ENCODE measurements at places on chromosomes 16 and 17.

DNA sequence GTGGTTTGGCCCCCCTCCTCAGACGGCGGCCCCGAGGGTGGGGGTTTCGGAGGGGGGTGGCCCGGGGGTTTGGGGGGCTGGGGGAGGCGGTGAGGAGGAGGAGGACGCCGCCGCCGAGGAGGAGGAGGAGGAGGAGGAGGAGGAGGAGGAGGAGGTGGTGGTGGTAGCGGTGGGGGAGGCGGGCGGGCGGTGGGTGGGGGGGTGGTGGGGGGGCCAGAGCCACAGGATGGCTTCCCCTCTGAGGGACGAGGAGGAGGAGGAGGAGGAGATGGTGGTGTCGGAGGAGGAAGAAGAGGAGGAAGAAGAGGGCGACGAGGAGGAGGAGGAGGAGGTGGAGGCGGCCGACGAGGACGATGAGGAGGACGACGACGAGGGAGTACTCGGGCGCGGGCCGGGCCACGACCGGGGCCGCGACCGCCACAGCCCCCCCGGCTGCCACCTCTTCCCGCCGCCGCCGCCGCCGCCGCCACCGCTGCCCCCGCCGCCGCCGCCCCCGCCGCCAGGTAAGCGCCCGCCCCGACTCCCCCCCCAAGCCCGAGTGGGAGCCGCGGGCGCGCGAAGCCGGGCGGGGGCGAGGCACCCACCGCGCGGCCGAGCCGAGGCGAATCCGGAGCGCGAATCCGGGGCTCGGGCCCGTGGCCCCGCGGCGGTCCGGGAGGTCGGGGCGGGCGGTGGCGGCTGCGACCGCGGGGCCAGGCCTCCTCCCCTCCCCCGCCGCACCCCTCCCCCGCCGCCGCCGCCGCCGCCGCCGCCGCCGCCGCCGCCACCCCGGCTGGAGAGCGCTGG is 3.8 kb upstream of the CHD3 start:
- no peak for DNase-seq

- no peak for DNase-seq
These were observed 1.8 kb downstream of the CACNG3 start for GRCh38 chr16:24257958-24258357.

- no peak for DNase-seq
These were observed 204.2 kb downstream of the CA10 start for GRCh38 chr17:51954232-51954765.

- no peak for DNase-seq
These were observed 22.7 kb downstream of the CIBAR2 start for GRCh38 chr16:85089525-85089924.

- DNase-seq = no peak
These were observed 14.1 kb downstream of the HS3ST6 start for GRCh38 chr16:1903845-1904840.

DNA sequence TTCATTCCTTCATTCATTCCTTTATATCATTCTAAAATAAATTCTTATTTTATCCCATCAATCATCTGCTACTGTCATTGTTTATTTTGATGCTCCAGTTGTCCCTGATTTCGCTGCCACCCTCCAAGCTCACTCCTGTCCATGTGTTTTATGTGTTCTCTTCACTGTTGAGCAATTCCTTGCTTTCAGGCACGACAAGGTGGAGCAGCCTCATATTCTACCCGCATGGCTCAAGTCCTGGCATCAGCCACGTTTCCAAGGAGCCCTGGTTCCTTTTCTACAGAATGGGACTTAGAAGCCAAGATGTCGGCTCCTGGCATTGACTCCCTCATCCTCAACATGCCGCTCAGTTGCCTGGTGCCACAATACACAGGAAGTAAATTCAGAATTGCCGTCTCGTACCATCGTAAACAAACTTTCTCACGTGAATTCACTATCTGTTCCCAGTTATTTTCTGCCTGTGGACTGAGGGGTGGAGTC is 139.0 kb downstream of the RPTOR start:
- DNase-seq = no peak

DNA sequence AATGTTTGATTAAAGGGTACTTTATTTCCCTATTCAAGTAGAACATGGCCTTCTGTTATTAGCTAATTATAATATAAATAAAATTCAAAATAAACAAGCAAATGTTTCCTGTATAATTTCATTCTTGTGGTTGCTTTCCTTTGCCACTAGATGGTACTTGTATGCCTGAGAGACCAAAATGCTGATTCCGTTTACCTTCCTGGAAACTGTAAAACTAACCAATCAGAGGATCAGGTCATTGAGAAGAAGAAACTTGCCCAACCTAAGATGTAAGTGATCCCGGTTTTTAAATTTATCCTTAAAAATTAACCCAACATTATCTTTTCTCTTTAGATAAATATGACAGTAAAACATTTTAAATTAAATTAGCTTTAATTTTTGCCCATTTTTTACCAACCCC is 8.1 kb upstream of the ABCA5 start:
- no peak for DNase-seq

GRCh38 chr16:78770353-78771091 is 671.1 kb downstream of the WWOX start:
- DNase-seq = peak; percentile 79

- no peak for DNase-seq
These were observed 22.7 kb upstream of the STH start for GRCh38 chr17:45976391-45976754.

GRCh38 chr16:55687802-55688201 is 32.0 kb downstream of the SLC6A2 start:
- no peak for DNase-seq

DNA sequence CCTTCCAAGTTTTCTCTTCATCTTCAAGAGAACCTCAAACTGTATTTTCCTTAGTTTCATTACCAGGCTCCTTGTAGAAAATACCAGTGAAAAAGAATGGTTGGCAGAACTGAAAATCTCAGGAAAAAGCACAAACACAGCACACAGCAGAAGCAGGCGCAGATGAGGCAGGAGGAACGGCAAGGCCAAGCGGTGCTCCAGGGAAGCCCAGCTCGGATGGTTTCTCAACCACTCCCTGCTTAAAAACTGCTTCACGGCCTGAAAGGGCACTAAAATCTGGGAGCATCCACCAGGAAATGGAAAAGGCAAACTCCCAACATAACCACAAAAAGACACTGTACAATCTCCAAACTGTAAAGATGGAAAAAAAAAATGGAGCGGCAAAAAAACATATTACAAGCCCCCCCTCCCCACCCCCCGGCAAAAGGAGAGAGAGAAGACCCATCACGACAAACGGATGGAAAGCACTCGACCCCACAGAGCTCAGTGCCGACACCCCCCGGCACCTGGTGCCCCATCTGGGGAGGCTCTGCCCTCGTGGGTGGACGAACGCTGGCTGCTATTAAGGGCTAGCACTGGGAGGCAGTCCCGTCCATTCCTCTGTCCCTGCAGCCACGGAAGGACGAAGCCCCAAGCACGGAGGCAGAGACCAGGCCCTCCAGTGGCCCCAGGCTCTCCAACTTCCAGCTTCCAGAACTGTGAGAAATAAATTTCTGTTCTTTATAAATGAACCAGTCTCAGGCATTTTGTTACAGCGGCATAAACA is 127.5 kb downstream of the ZNF778 start:
- DNase-seq = no peak

DNA sequence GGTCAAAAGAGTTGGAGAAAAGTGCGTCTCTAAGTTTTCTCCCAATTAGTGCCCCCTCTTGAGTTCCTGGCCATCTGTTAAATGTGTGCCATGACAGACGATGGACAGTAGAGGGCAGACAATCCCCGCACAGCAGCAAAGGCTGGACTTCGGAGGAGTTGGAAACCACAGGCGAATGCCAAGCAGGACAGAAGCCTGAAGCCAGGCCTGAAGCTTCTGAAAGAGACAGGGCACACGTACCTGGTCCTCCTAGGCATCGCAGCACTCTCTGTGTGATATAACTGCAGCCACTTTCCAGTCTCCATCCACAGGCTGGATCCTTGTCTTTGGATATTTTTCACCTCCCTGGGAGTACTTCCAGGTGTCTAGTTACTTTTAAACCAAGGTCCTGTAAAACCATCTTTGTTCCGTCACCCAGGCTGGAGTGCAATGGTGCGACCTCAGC is 14.5 kb downstream of the C17orf100 start:
- DNase-seq = no peak

DNA sequence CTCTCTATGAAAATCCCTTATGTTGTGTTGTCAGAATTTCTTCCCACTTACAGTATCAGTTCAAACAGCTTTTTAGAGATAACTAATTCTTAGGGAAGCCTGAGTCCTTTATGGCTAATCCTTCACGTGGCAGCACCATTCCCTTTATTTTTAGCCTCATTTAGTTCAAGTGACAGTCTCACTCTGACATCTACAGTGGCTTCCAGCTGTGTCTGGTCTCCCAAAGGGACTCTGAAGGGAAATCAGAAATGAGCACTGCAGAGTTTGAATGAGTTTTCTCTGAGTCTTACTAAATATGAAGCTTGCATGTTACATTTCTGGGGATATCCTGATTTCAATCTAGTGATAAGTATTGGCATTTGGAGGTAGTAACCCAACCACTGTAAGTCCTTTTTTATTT is 1104.1 kb downstream of the CDH11 start:
- DNase-seq = no peak

GRCh38 chr17:67994817-67995569 is 1.3 kb downstream of the C17orf58 start:
- DNase-seq = no peak

DNA sequence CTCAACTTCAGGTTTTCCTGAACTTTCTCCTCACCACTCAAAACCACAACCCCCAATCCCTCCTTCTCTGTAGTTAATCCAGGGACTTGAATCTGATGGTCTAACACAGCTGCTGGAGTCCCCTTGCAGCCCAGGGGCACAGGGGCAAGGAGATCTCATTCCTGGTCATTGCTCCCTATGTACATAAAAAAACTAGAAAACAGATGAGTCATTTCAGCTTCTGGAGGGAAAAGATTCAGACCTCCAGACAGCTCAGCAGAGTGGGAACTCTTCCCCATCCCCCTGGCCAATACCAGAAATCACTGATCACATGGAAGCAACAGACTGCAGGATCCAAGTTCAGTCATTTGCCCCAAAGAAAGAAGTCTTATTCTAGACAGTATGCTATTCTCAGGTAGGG is 62.1 kb downstream of the DYNLRB2 start:
- DNase-seq = no peak

GRCh38 chr17:36609498-36609862 is 8.1 kb downstream of the MRM1 start:
- DNase-seq = no peak

- no peak for DNase-seq
These were observed 25.9 kb downstream of the HOXB1 start for GRCh38 chr17:48504953-48505352.

DNA sequence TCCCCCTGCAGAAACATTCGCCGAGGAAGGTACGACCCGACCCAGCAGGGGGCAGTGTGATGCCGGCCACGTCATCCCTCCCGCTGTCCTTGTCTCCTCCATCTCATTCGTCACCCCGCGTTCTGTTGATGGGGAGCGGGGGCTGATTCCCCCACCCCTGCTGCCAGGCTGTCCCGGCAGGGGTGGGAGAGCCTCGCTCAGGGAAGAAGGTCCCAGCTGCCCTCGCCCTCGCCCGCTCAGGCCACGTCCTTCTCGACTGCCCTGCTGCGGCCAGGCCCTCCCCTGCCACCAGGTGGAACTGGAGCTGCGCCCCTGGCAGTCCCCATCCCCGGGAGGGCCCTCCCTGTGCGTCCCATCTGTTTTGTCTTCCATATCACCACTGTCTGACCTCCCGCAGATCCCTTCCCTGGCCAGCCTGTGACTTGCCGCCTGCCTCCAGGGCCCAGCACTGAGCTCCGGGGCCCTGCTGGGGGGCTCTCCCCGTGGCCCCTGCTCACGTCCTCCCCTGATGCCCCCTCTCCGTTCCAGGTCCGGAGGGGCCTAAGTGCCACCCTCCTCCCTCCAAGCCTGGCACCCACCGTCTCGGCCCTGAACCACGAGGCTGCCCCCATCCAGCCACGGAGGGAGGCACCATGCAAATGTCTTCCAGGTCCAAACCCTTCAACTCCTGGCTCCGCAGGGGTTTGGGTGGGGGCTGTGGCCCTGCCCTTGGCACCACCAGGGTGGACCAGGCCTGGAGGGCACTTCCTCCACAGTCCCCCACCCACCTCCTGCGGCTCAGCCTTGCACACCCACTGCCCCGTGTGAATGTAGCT is 20.6 kb downstream of the ADAM11 start:
- DNase-seq = peak; percentile 69

- no peak for DNase-seq
These were observed 84.7 kb upstream of the ELAC2 start for GRCh38 chr17:13102477-13102876.

DNA sequence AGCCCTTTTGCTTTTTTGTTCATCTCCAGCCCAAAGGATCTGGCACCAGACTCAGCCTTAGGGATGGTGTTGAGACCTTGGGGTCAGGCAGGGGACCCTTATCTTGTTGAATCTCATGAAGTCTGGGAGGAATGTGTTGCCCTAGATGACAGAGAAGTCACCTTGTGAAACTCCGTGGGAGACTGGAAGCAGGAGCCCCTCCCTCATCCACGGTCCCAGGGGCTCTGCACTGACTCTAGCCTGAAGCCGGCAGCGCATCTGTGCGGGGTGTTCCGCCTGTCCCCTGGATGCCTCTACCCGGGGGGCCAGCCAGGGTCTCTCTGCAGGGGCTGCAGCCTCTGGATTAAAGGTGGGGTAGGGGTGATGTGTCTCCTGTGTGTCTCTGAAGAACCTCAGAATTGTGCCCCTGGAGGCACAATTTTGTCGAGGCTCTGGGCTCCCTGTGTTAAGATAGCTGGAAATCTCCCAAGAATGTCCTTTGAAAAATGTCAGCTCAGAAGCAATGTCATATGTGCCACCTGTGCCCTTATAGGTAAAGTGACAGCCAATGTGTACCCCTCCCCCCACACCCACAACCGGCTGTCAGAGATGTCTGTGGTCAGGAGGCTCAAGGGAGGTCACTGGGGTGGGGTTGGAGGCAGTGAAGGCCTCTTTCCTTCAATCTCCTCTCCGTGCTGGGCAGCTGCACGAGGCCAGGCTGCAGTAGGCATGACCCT is 32.1 kb upstream of the CDC42EP4 start:
- DNase-seq = no peak

DNA sequence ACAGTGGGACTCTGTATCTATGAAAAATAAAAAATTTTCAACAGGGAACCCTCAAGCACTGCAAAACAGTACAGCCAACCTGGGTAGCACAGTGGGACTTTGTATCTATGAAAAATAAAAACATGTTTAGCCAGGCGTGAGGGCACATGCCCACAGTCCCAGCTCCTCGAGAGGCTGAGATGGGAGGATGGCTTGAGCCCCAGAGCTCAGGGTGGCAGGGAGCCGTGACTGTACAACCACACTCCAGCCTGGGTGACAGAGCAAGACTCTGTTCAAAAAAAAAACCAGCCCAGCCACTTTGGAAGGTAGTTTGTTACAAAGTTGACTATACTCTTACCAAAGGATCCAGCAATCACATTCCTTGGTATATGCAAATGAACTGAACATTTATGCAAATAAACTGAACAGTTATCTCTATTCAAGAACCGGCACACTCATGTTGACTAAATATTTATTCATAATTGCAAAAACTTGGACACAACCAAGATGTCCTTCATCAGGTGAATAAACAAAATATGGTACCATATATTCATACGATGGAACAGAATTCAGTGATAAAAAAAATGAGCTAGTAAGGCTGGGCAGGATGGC is 5.2 kb downstream of the RPH3AL start:
- no peak for DNase-seq
